ENCODE measurements at places on chromosomes 6 and 20. TPM values are rescaled to one million over a fixed set of nuclear protein-coding genes. Genes with fewer than 3 reads are reported as not detected.
A peak's percentile ranks its signal among the peaks of the same experiment; 100 is the strongest.

DNA sequence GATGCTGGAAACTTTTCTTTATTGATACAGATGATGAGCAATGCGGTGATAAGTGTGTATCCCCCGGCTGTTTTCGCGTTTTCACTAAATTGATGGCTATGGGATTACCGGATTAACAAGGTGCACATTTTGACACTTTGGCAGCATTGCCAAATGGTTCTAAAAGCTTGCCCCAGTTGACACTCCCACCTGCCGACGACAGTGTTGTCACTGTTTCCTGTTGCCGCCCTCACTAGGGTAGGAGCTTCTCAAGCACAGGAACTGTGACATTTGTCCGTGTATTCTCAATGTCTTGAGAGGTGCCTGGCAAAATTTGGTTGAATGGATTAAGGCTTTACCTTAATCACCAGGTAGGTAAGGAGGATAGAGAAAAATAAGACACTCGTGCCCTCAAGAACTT lies 9.8 kb upstream of the MAPK13 start:
- no peak for DNase-seq

- no peak for DNase-seq
Observed at GRCh38 chr20:38175304-38176180, 10.5 kb upstream of the TGM2 start.

Gene KIAA1586
- 19.7 TPM for total RNA-seq

DNA sequence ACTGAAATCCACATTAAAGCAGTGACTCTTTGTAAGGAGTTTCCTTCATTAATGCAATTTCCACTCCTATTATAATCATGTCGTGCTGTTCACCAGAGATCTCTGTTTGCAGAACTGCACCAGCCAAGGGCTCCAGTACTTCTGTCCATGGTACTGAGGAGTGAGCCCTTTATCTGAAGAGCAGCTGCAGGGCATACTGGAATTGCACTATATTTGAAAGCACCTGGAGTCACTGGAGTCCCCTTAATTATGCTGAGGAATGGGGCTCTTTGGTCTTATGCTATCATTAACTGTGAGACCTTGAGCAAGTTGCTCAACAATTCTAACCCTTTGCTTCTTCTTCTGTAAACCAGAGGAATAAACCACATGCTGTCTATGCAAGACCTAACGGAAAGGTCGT lies 61.7 kb upstream of the NUP153 start:
- DNase-seq, result no peak

GRCh38 chr6:66526061-66526460 lies 819.0 kb upstream of the EYS start:
- no peak for DNase-seq

GRCh38 chr6:13695252-13695651 lies 16.4 kb downstream of the RANBP9 start:
- DNase-seq, result no peak

GRCh38 chr20:38957235-38957876 lies 4.8 kb upstream of the DHX35 start:
- no peak for DNase-seq

Gene LAMA5
- total RNA-seq, result 3.1 TPM

- DNase-seq, result peak; percentile 55
Observed at GRCh38 chr6:16238963-16239797, 793 bp downstream of the GMPR start.

GRCh38 chr20:57762531-57763234 lies 52.9 kb upstream of the PMEPA1 start:
- DNase-seq, result no peak

DNA sequence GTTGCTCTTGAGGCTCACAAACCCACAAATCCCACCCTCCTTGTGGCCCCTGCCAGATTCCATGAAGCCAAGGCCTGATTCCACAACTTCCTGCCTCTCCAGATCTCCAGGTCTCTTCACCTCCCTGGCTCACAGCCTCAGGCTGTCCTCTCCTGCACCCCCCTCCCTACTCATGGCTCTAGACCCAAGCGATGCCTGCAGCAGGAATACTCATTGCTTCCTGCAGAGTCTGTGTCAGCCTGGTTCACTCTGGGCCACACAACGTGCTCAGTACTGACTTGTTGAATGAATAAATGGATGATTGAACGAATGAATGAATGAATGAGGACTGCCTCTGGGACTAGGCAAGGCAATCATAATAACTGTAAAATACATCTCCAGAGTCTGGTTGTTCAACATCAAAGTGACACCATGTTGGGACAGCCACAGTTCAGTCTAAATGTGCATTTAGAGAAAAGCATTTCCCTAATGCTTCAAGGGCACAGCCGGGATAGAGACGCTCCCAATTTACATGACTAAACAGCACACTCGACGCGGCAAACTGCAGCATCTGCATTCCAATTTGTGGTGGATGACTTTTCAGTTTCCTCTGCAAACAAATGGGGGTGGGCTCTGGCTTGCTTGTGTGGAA lies 139.9 kb downstream of the GRM4 start:
- DNase-seq, result no peak

DNA sequence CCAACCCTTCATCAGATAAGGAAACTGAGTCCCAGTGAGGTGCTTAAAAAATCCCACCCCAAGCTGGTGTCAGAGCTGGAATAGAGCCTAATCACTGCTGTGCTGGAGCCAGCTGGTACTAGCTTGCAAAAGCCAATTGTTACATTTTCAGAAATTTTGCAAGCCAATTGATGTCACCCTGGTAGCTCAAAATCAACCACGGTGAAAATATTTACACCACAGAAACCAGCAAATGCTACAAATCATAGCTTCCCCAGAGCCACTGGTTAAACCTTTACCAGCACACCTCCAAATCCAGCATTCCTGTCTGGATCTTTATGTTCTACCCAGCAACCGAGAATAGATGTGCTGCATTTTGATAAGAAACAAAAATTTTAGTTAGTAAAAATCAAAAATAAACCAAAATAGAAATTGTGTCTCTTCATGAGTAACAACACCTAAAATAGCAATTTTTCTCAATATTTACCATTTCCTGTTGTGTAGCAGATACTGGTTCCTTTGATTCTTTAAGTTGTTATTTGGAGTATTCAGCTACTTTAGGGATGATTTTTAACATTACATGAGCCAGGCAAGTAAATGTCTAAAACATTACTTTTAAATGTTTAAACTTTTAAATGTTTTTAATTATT lies 7.2 kb upstream of the LCA5 start:
- no peak for DNase-seq

Gene BMP5
- total RNA-seq, result 1.4 TPM

Data from Daoy (cell line).